ENCODE measurements at places on chromosomes 11 and 22. TPM values are rescaled to one million over a fixed set of nuclear protein-coding genes. Genes with fewer than 3 reads are reported as not detected.

The DMC1 gene
- polyA plus RNA-seq, result 1.8 TPM

The ELP4 gene
- 13.7 TPM for polyA plus RNA-seq

The GVQW3 gene
- 1.7 TPM for polyA plus RNA-seq

The KCNJ1 gene
- polyA plus RNA-seq, result 0.09 TPM

The APOA4 gene
- 0.06 TPM for polyA plus RNA-seq

The DESI1 gene
- 14.5 TPM for polyA plus RNA-seq

The DEFB131B gene
- polyA plus RNA-seq, result not detected

The TSPAN32 gene
- 1.7 TPM for polyA plus RNA-seq

The RIMBP3B gene
- polyA plus RNA-seq, result 0.05 TPM

The OR2D2 gene
- polyA plus RNA-seq, result not detected

The ACR gene
- polyA plus RNA-seq, result 0.30 TPM

The CFAP300 gene
- 3.7 TPM for polyA plus RNA-seq

The RCOR2 gene
- 2.0 TPM for polyA plus RNA-seq

The ADM2 gene
- polyA plus RNA-seq, result 0.11 TPM

The OR51B4 gene
- not detected for polyA plus RNA-seq

The CCDC157 gene
- polyA plus RNA-seq, result 2.0 TPM

The C11orf87 gene
- polyA plus RNA-seq, result not detected

The HBD gene
- not detected for polyA plus RNA-seq

The TOLLIP gene
- 53.4 TPM for polyA plus RNA-seq

The HPX gene
- 3.3 TPM for polyA plus RNA-seq

The F2 gene
- 0.84 TPM for polyA plus RNA-seq

The MYO7A gene
- polyA plus RNA-seq, result 4.2 TPM

The OR10D3 gene
- not detected for polyA plus RNA-seq

The OR8G5 gene
- not detected for polyA plus RNA-seq

The ZP1 gene
- polyA plus RNA-seq, result 0.35 TPM

The AGBL2 gene
- polyA plus RNA-seq, result 1.6 TPM

The RFPL2 gene
- not detected for polyA plus RNA-seq

The HTR3A gene
- 1.2 TPM for polyA plus RNA-seq

The GPHA2 gene
- polyA plus RNA-seq, result not detected

The TCN1 gene
- polyA plus RNA-seq, result 0.13 TPM

The CENATAC gene
- polyA plus RNA-seq, result 12.8 TPM

The MMP7 gene
- polyA plus RNA-seq, result 10.2 TPM

The BRD1 gene
- 26.3 TPM for polyA plus RNA-seq

The GP1BB gene
- 2.2 TPM for polyA plus RNA-seq

The PIWIL4 gene
- 3.3 TPM for polyA plus RNA-seq

The SLC22A25 gene
- not detected for polyA plus RNA-seq

The DGAT2 gene
- 19.4 TPM for polyA plus RNA-seq

The GRAP2 gene
- polyA plus RNA-seq, result 1.7 TPM

The TPBGL gene
- 0.38 TPM for polyA plus RNA-seq

The CELSR1 gene
- 3.2 TPM for polyA plus RNA-seq

The APOC3 gene
- polyA plus RNA-seq, result 4.1 TPM

The OR5M10 gene
- polyA plus RNA-seq, result not detected

The DEPDC5 gene
- 9.3 TPM for polyA plus RNA-seq

The POLR3H gene
- polyA plus RNA-seq, result 25.1 TPM

The NOX4 gene
- polyA plus RNA-seq, result 1.1 TPM

The C11orf91 gene
- not detected for polyA plus RNA-seq

The C11orf42 gene
- polyA plus RNA-seq, result not detected

The OR51B5 gene
- polyA plus RNA-seq, result not detected

The NXPE2 gene
- 0.09 TPM for polyA plus RNA-seq

The TUG1 gene
- polyA plus RNA-seq, result 48.7 TPM

The DTX4 gene
- 14.8 TPM for polyA plus RNA-seq

The SLC22A9 gene
- polyA plus RNA-seq, result not detected

The NLRP14 gene
- polyA plus RNA-seq, result 0.01 TPM

The CALCA gene
- 0.20 TPM for polyA plus RNA-seq

The FGF3 gene
- not detected for polyA plus RNA-seq

The DDX10 gene
- 15.9 TPM for polyA plus RNA-seq

The KCNJ4 gene
- polyA plus RNA-seq, result not detected

The OR52N4 gene
- 0.20 TPM for polyA plus RNA-seq

The KRTAP5-9 gene
- polyA plus RNA-seq, result 0.54 TPM

The ANO5 gene
- 2.7 TPM for polyA plus RNA-seq
